Fibroblast of skin of left quadriceps (primary cell): ENCODE measurements at places on chromosomes 12 and 14.

DNA sequence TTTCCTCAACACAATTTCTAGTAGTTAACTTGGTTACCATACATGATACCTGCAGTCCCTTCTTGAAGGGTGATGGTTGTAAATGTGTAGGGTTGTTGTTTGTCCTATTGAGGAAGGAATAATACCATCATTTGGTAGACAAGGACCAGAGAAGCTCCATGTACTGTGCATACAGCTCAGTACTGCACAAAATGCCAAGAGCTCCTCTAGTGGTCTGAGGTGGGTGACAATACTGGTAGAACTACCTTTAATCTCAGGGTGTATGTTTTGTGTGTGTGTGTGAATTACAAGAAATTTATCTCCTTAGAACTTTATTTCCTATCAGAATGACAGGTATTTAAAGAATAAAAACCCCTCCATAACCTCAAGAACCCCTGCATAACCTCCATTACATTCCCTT is 575.3 kb downstream of the TMTC2 start:
- DNase-seq, result no peak

DNA sequence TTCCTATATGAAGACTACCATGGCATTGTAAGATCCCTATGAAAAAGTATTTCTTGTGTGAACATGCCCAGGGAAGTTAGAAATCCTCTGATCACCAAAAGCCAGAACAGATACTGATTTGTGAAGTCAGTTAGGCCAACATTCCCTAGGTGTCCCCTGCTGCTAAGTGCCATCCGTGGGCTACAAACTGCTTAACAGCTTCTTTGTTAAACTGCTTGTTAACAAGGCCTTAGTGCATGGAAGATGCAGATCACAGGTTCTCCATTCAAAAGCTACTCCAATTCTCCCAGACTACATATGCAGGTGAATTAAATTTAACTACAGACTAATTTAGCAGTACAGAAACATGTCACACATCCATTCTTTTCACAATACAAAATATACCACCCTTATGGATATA is 108.2 kb downstream of the PRICKLE1 start:
- DNase-seq, result no peak

- DNase-seq, result no peak
These were observed 13.8 kb downstream of the PLD4 start for GRCh38 chr14:104938436-104938835.

- DNase-seq, result no peak
These were observed 91.9 kb downstream of the DPF3 start for GRCh38 chr14:72801836-72802587.

GRCh38 chr12:70402597-70402996 is 36.5 kb downstream of the KCNMB4 start:
- DNase-seq, result no peak

DNA sequence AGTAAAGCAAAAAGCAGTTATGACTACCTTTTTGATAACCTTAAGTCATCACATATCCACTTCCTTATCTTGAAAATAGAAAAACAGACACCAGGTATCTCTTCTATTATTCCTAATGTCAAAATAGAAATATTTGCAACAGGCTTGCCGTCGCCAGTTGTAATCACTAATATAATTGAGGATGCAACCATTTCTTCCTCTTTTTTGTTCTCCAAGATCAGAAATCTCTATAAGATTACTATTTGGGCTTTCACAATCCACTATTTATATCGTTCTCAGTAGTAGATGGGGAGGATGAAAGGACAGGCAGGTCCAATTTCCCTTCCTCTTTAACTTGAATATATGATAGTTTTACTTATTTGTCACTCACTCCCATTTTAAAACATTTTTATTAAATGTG is 130.2 kb upstream of the HMGA2 start:
- DNase-seq, result no peak

- DNase-seq, result peak; percentile 77
These were observed 117.9 kb upstream of the MED13L start for GRCh38 chr12:116395396-116395795.
